ENCODE measurements at places on chromosomes 7 and 10.

DNA sequence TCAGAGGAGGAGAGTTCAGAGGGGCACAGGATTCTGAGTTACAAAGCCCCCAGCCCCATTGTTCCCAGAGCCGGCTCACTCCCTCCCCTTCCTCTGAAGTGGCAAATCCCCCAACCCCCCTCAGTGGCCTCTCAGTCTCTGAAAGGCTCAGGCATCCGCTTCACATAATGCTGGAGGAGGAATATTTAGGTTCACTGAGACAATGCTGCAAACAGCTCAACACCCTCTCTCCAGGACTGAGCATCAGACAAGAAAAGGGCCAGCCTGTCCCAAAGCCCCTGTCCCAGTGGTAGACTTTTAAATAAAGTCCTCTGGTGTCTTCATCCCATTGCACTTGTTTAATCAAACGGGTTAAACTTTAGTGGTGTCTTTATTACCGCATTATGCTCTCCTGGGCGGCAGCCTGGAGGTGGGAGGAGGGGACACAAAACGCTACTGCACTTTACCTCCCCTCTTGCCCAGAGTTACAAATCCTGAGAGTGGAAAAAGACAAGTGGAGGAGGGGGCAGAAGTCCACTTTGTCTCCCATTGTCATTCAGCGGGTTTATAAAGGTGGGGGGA lies 257.9 kb downstream of the FGFR2 start:
- no peak for DNase-seq

- no peak for DNase-seq
These were observed 25.7 kb downstream of the COBL start for GRCh38 chr7:51290702-51291540.

- DNase-seq = no peak
These were observed 72.4 kb upstream of the CHST15 start for GRCh38 chr10:124165827-124166226.

DNA sequence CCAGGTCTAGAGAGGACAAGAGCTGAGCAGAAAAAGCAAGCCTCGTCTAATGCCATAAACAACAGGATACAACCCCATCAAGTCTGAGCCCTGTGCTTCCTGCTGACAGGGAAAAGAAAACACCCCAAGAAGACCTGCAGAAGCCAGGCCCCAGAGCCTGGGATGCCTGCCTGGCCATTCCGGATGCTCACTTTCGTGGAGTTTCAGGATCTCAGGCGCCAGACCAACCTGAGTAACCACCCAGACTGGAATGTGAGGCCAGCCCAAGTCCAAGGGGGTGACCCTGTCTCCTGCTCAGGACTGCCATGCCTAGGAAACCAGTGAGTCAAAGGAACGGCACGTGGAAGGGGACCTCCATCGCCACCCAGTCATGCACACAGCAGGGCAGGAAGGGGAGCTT lies 74.3 kb downstream of the PLXNA4 start:
- DNase-seq = no peak

- DNase-seq = peak; percentile 98
These were observed 196.8 kb downstream of the SKAP2 start for GRCh38 chr7:26667514-26668133.

DNA sequence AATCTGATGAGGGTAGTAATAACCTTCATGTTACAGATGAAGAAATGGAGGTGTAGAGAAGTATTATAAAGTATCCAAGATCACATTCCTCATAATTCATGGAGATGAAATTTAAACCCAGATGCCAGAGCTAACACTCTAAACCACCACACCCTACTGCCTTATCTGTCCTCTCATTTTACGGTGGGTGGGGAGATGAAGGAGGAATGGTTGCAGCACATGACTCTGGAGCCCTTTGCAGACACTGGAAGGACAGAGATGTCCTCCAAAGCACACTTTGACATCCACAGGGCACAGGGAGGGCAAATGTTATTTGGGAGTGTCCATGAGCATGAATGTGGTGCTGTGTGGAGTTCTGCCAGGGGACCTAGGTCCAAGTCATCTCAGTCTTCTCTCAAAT lies 1.1 kb downstream of the PLEKHS1 start:
- DNase-seq = no peak

GRCh38 chr10:76969366-76969948 lies 668.2 kb downstream of the KCNMA1 start:
- DNase-seq = no peak

- DNase-seq = no peak
These were observed 19.0 kb upstream of the AGMO start for GRCh38 chr7:15580604-15581351.

DNA sequence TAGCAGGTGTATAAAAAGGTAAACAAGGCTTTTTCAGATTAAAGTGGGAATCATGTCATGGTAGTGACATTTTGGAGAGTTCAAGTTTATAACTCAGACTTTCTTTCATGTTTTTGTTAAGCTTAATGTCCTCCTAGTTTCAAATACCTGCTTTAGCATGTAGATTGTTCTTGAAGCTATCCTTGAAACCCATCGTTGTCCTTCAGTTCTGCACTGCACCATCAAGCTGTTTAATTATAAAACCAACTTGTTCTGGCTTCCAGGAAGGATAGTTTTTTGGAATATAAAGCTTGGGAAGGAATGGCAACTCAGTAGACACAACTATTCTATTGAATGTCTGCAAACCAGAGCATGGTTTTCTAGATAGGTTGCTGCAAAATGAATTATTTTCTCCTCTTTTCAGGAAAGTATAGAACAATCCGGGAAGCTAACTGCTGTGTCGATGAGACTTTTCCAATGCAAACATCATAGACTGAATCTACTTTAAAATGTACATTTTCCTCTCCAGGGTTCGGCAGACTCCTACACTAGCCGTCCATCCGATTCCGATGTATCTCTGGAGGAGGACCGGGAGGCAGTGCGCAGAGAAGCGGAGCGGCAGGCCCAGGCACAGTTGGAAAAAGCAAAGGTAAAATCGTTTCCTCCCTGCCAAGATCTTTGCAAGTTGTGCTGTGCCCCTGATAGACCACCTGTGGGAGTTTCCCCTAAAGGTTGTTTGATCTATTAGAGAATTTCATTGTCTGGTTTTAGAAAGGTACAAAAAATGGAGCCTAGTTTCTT lies 249.8 kb downstream of the NSUN6 start:
- DNase-seq = no peak

DNA sequence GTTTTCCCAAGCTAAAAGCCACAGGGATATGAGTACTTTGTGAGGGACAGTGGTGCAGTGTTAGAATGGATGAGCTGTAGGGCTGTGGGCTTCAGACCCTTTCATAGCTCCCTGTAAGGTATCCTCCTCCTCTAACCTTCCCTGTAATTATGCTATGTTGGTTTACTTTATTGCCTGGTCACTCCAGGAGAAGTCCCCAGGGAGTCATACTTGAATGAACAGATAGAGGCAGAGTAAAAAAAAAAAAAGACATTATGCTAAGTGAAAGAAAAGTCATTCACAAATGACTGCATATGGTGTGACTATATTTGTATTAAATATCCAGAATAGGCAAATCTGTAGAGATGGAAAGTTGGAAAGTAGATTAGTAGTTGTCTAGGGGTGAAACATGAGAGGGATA lies 434.4 kb downstream of the AUTS2 start:
- no peak for DNase-seq

GRCh38 chr7:11638011-11638774 lies 193.8 kb downstream of the THSD7A start:
- no peak for DNase-seq

DNA sequence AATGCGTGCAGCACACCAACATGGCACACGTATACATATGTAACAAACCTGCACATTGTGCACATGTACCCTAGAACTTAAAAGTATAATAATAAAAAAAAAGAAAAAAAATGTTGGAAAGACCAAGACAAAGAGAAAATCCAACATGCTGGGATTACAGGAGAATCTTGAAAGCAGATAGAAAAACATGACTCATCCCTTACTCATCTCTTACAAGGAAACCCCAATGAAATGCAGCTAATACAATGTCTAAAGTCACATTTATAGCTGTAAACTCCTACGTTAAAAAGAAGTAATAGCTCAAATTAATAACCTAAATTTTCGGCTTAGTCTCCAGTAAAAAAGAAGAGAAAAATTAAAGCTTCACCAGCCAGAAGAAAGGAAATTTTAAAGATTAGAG lies 47.5 kb upstream of the DGKB start:
- DNase-seq = no peak

GRCh38 chr10:80530816-80531215 lies 6.9 kb upstream of the SH2D4B start:
- no peak for DNase-seq

DNA sequence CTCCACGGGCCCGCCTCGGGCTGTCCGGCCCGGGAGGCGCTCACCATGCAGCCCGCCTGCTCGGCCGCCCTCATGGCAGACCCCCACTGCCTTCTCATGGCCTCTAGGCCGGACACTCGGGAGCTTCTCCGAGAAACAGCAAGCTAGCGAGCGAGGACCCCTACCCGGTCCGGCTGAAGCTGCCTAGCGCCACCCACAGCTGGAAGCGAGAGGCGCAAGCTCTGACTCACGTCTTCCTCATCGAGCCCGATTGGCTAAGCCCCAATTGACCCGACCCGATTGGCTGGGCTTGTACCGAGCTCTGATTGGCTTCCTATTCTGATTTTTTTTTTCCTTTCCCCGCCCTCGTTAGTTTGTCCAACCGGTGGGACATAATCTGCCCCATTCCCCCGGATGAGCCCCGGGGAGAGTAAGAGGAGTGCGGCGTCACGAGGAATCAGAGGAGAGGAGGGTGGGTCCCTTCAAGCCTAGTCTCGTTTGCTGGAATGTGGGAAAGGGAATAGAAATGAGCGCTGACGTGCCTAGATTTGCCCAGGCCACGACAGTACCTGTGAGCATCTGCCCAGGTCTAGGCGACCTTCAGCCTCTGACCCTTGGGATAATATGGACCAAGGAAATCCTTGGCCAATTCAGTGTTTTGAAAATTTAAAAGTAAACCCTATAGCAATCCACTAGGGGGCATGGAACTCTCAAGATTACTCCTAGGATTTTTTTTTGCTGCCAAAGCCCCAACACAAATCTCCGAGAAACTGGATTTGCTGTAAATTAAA lies at the start of gene TYSND1:
TYSND1 (minus strand) TSS at position 212 of the 770 bp plus-strand sequence; CDS start at position 98, 114 bp downstream.
- peak; percentile 96 for DNase-seq

GRCh38 chr7:4010061-4010605 lies 672.0 kb upstream of the FOXK1 start:
- no peak for DNase-seq

DNA sequence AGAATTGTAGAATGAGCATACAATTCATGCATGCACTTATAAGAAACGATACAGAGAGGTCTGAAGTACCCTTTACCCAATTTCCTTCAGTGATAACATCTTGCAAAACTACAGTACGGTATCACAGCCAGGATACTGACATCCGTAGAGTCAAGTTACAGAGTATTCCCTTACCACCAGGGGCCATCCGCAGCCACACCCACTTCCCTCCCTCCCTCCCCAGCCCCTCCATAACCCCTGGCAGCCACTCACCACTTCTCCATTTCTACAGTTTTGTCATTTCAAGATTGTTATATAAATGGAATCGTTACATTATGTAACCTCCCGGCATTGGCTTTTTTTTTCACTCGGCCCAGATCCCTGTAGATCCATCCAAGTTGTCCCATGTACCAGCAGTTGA lies 113.6 kb upstream of the RET start:
- no peak for DNase-seq

DNA sequence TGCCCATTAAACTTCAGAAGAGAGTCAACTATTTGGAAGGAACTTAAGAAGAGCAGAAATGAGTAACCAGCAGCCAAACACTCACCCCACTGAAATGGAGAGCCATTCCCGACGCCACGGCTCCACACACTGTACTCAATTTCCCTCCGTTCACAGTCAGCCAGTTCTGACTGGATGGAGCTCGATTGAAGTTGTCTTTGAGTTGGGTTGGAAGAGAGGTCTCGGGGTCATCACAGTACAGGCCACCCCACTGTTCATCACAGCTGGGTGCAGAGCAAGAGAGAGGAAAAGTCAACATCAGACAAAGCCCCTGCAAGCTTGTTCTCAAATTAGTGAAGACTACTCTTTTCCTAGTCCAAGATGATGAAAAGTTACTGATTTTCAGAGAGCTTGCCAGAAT lies 75.9 kb upstream of the SLC26A5 start:
- no peak for DNase-seq

All from NCI-H1105 (cell line).